Stimulated activated CD4-positive, alpha-beta T cell treated with anti-CD3 and anti-CD28 coated beads, TNF-alpha, amount 100 ng/mL, for 4 hours (primary cell): ENCODE measurements at places on chromosomes 4 and X.

DNA sequence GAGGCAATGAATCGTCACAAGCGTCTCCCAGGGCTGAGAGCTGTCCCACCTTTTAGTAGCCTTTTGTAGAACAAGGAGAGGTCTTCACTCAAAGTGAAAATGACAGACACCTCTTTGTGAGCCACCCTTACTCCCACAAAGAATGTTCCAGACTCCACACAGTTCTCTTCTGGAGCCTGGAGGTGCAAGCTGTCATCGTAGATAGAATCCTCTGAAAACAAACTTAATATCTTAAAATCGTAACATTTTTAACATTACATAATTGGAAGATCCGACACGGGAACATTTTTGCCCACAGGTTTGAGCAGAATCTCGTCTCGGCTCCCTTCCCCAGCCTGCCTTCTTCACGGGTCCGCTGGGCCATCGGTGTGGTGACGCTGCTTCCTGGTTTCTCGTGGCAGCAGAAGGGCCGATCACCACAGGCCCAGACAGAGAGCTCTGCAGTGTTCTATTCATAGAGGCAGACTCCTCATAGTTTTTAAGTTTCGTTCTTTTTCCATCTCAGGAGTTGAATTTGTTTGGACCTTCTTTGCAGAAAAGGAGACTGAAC, 27.7 kb downstream of the WFS1 start:
- no peak for DNase-seq

DNA sequence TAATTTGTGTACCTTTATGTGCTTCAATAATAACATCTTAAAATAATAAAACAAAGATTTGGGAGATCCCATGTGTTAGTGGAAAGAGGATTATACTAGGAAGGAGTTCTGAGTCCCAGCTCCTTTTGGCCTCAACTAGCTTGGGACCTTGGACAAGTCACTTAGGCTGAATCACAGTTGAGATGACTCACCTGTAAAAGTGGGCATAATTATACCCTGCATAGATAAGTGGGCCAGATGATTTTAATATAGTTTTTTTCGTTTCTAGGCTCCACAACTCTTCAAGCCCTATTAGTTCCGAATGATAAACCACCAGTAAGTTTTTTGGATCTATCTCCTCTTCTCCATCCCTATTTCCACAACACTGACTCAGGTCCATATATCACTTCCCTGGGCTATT, 131.8 kb downstream of the ENOX2 start:
- no peak for DNase-seq

DNA sequence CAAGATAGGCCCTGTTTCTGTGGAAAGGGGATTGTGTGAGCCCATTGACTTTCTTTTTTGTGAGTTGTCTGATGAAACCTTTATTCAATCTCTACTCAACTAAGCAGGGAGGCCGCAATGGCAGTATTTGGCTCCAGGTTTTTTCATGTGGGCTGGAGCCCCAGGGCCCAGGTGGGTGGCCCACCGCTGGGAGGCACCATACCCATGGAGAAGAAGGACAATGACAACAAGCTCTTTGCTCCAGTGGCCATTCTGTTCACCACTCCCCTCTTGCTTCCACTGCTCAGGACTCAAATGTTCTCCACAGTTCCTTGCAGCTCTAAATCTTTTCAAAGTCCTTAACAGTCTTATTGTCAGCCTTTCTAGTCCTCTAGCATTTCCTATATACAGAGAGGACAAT, 54.1 kb downstream of the HOPX start:
- no peak for DNase-seq

- no peak for DNase-seq
Observed at GRCh38 chr4:109022961-109023360, 260.1 kb upstream of the ETNPPL start.

- DNase-seq = no peak
Observed at GRCh38 chr4:45409536-45409935, 683.2 kb upstream of the GNPDA2 start.

- no peak for DNase-seq
Observed at GRCh38 chr4:89658701-89659024, 178.3 kb downstream of the SNCA start.

GRCh38 chrX:131704136-131704695, 160.3 kb downstream of the OR13H1 start:
- no peak for DNase-seq

GRCh38 chr4:150158041-150158440, 79.8 kb downstream of the DCLK2 start:
- no peak for DNase-seq

- no peak for DNase-seq
Observed at GRCh38 chr4:159428975-159429692, 326.3 kb downstream of the RAPGEF2 start.

GRCh38 chr4:113639326-113639725, 122.2 kb downstream of the CAMK2D start:
- DNase-seq = no peak

DNA sequence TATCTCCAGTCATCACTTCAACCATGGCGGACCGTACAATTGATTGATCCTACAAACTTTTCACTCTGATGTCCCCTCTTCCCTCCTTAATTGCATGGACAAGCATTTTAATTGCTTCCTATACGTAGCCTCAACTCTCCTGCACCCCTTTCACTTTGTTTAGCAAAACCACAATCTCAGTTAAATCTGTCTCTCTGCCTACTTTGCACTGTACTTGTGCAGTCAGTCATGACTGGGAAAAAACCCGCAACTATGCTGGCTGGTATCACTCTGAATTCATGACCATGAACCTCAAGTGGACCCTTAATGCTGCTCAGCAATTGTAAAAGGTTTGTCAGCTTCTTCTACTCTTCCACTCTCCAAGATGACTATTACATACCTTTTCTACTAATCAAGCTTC, 51.7 kb upstream of the AFF2 start:
- no peak for DNase-seq

- DNase-seq = no peak
Observed at GRCh38 chr4:6948134-6948460, 38.5 kb downstream of the TBC1D14 start.

DNA sequence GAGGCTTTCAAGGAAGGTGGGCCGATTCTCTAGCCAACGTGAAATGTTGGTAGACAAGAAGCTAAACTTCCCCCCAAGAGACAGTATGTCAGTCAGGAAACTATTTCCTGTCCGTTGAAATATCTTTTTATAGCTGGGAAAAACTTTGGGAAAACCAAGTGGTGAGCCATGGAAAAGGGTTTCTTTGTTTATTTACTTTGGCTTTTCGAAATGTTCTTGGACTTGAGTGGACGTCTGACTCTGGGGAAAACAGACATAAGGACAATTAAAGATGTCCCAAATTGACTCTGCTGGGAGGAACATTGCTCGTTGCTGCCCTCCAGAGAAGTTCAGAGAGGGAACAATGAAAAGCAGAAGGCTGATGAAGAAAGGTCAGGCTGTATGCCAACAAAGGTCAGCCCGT, 295.4 kb downstream of the RAPGEF2 start:
- DNase-seq = no peak

DNA sequence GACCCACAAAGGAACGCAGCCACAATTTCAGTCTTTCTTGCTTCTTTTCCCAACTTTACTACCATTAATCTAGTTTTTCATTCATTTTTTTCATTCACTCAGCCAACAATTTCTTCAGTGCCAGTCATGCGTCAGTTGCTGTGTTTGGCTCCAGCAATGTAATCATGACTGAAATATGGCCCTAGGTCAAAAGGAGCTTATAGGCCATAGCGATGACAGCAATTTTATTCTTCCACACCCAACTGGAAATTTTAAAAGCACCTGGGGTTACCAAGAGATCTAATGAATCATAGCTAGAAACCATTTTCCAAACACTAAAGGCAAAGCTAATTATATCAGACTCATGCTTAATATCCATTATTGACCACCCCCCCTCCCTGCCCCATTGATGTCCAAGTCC, 29.8 kb upstream of the C1QTNF7 start:
- no peak for DNase-seq

GRCh38 chr4:76960014-76960413, 10.5 kb downstream of the SEPTIN11 start:
- no peak for DNase-seq

DNA sequence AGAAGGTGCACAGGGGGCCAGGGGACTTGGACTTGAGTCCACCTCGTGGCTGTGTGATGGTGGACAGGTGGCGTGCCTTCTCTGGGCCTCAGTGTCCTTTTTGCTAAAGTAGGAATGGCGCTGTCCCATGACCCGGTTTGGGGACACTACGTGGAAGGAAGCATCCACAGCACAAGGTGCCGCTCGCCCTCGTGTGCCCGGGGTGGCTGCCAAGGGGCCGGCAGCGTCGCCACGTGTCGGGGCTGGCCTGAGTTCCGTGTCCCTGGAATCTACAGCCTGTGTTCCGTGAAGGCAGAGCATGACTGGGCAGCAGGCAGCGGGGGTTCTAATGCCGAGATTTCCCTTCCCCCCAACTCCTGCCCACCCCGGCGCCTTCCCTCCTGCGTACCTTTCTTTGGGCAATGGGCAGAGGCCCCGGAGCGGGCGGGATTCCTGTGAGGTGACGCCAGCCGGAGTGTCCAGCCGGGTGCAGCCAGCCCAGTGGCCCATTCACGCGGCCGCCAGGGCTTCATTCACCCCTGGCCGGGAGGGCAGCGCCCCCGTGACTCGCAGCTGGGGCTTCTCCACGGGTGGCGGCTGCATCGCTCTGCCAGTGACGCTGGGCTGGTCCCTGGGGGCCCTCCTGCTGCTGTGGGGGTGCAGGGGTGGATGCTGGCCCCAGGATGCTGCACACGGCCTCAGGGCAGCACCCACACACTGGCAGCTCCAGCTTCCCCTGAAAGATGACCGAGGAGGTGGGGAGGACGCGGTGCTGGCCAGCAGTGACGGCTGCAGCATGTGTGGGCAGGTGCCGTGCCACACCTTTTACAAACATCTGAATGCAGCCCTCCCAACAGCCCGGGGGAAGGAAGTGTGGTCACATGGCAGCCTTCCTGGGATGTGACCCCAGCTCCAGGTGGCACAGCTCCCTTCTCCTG, 21.2 kb downstream of the DOK7 start:
- no peak for DNase-seq

DNA sequence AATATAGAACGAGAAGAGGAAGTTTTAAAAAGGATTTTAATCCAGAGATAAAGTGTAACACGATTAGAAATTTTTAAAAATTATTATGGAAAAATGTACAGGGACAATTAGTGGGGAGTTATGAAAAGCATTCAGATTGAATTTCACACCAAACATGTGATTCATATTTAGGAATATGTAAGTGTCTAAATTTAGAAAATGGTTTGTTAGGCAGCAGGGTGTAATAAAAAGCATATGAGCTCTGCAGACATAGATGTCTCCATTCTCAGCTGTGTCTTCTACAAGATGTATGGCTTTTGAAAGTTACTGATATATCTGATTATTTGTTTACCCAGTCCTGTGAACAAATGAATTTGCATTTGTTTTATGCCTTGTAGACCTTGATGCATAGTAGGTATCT, 638.9 kb upstream of the AGA start:
- DNase-seq = no peak

DNA sequence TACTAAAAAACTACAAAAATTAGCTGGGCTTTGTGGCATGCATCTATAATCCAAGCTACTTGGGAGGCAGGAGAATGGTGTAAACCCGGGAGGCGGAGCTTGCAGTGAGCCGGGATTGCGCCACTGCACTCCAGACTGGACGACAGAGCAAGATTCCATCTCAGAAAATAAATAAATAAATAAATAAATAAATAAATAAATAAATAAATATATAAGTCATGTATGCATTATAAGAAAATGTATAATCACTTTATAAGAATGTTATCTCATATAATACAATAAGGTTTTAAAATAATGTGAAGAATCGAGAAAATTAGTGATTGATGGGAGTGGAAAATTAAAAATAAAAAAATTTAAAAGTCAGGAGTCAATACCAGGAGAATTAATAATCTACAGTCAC, 127.5 kb downstream of the GALNTL6 start:
- DNase-seq = no peak

DNA sequence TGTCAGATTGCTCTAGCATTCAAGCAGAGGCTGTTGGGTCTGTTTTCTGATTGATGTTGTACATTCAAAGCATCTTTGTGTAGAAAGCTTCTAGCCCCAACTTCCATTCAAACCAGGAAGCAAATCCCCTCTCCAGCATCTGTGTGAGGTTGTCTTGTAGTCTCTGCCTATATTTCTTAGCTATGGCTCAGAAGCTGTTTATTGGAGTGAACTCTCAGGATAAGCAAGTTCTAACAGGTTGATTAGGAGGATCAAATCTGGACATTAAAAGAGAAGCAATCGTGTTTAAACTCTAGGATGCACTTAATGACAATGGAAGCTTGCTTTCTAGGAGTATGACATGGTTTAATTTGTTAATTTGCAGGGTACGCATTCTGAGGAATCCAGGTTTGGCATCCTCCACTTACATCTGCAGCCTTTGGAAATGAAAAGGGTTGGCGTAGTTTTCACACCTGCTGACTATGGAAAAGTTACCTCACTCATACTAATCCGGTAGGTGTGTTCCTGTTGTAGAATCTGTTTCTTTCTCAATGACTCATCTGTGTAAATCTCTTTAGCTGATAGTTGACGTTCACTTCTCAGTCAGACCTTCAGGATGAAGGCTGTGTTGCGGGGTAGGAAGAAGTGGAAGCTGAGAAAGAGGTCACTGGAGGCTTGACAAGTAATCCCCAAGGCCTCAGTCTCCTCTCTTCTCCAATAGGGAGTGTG, 88.0 kb upstream of the TLR2 start:
- DNase-seq = no peak

GRCh38 chr4:6351246-6352000, 81.8 kb downstream of the WFS1 start:
- no peak for DNase-seq

DNA sequence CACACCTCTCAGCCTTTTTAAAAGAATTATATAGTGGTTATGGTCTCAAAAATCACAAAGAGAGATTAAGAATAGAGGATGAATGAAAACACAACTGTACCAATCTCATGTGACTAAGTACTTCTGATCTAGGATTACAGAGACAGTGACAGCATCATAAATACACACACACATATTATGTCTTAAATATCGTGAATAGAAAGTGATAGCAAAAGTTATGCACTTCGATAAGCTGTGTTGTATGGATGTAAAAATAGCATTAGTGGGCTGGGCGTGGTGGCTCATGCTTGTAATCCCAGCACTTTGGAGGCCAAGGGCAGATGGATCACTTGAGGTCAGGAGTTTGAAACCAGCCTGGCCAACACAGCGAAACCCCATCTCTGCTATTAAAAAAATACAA, 25.0 kb downstream of the GYPA start:
- no peak for DNase-seq

DNA sequence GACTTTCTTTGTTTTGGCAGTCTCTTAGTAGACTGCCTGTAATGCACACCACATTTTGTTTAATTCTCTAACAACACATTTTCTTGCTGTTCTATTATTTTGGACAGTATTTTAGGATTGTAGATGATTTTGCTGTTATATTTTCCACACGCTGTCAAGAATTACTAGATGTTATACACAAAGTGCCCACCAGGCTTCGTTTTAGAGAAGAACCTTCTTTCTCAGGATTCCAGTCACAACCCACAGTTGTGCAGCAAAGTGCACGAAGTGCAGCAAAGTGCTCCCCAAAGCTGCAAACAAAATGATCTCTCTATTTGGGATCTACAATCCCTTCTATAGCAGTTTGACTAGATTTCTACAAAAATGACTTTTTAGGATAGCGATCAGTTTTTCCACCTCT, 2.4 kb downstream of the ZNF141 start:
- no peak for DNase-seq
